ENCODE measurements at places on chromosomes 11 and 22.
A peak's percentile ranks its signal among the peaks of the same experiment; 100 is the strongest.

GRCh38 chr11:114125531-114125930 is 66.0 kb downstream of the ZBTB16 start:
- no peak for DNase-seq

DNA sequence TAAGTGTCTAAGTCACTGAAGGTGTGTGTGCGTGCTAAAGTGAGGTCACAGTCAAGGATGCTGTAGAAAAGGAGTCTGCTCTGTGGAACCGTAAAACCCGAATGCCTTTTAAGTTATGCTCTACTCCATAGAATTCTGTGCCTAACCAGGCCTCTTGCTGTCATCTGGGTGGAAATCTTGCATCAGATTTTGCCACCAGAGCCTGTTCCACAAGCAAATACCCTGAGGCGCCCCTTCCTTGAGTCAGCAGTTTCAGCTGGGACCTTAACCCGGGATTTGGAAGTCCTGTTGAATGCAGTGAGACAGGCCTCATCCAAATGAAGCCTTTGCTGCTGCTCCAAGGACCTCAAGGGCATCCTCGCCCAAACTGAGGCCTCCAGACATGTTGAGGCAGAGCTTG is 109.8 kb downstream of the WNT11 start:
- DNase-seq: no peak

- DNase-seq: no peak
These were observed 41.8 kb downstream of the BARX2 start for GRCh38 chr11:129417458-129417857.

DNA sequence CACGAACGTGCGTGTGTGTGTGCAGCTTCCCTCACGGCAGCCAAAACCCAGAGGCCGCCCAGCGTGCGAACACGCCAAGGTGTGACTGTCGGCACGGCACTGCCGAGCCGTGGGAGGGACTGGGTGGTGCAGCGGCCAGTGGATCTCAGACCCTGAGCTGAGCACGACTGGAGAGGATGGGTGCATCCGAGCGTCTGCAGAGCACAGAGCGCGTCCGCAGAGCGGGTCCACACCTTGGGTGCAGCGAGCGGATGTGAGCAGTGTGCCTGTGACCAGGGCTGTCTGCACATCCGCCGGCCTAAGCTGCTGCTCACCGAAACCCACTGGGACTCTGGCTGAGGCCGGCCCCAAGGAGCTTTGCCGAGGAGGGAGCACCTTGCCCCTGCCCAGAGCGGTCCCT is 22.7 kb downstream of the PTDSS2 start:
- DNase-seq: no peak

DNA sequence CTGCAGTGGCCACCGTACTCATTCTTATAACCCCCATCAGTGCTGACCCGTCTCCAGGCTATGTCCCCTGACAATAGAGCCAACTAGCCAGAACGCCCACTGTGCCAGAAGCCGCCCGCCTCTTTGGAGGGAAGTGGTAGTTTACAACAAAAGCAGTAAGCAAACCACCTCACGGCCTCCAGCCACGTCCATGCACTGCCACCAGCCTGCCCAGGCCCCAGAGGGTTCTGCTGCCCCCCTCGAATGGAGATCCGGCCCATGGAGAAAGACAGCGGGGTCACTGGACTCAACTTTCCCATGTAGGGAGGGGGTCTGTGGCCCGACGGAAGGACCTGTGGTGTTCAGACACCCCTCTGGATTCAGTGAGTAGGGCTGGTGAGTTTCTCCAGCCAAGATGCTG is 340.3 kb downstream of the CTTN start:
- DNase-seq: no peak

DNA sequence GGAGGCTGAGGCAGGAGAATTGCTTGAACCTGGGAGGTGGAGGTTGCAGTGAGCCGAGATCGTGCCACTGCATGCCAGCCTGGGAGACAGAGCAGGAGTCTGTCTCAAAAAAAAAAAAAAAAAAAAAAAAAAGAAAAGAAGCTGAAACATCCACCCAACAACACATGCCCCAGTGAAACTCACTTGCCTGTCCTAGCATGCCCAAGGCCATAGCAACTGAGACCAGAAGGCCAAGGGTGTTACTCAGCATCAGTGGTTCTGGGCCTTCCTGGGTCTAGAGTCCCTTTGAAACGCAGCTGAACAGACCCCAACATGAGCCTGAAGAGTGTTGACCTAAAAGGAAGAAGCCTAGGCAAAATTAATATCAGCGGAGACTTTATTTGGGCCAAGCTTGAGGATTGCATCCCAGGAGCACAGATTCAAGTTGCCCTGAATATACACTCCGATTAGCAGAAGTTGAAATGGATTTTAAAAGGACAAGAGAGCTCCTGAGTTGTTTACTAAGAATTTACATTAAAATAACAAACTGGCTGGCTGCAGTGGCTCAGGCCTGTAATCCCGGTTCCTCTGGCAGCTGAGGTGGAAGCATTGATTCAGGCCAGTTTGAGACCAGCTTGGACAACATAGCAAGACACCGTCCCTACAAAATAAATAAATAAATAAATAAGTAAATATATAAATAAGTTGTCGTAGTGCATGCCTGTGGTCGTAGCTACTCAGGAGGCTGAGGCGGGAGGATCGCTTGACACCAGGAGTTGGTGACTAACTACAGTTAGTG is 7.0 kb downstream of the PRDX5 start:
- no peak for DNase-seq

DNA sequence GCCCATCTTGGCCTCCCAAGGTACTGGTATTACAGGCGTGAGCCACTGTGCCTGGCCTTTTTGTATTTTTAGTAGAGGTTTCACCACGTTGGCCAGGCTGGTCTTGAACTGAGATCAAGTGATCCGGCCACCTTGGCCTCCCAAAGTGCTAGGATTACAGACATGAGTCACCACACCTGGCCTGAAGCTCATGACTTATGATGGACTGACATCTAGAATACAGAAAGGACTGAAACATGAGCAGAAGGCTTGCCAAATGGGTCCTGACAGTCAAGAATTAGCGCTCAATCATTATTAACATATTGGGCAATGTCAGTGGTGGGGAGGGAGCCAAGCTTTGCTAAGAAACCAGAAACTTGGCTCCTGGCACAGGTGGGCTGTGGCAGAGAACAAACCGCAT is 5.0 kb downstream of the FADS1 start:
- DNase-seq: no peak

- DNase-seq: no peak
These were observed 14.5 kb upstream of the BBOX1 start for GRCh38 chr11:27025957-27026733.

GRCh38 chr11:2096919-2097301 is 42.3 kb downstream of the IGF2 start:
- DNase-seq: no peak

DNA sequence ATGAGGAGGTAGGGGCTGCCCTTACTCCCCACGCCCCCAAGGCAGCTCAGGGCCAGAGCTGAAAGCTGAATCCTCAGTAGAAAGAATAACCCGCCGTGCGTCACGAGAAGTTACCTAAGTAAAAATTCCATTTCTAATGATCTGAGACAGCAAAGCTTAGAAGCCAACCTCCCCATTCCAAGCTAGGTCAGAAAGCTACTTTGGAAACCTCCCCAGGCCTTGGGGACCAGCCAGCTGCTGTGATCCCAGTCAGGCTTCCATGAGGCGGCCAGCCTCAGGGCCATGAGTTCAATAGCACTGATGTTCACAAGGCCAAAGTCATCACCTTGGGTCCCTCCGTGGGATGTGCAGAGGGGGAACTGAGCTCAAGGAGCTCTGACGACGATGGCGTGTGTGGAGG is 6.9 kb downstream of the SHISAL1 start:
- no peak for DNase-seq

GRCh38 chr22:31248138-31248745 is 36.1 kb downstream of the LIMK2 start:
- DNase-seq: peak; percentile 37

DNA sequence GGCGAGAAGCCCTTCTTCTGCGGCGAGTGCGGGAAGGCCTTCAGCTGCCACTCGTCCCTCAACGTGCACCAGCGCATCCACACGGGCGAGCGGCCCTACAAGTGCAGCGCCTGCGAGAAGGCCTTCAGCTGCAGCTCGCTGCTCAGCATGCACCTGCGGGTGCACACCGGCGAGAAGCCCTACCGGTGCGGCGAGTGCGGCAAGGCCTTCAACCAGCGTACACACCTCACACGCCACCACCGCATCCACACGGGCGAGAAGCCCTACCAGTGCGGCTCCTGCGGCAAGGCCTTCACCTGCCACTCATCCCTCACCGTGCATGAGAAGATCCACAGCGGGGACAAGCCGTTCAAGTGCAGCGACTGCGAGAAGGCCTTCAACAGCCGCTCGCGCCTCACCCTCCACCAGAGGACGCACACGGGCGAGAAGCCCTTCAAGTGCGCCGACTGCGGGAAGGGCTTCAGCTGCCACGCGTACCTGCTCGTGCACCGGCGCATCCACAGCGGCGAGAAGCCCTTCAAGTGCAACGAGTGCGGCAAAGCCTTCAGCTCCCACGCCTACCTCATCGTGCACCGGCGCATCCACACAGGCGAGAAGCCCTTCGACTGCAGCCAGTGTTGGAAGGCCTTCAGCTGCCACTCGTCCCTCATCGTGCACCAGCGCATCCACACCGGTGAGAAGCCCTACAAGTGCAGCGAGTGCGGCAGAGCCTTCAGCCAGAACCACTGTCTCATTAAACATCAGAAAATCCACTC is 12.2 kb downstream of the ZNF74 start:
- DNase-seq: no peak

DNA sequence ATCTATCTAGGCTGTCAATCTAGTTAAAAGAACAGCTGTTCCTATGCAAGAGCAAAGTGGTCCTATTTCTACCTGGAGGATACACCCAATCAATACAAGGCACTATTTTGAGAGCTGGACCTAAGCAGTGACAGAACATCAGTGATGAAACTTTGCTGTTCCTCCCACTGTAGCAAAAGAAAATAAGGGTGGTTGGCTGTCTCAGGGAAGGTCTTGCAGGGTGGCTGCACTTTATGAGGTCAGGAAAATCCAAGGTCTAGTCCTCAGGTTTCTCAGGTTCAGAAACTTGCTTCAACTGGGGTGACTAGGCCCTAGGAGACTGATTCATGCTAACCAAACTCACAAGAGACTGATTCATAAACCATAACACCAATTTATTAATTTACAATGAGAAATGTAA is 11.6 kb downstream of the CPSF7 start:
- no peak for DNase-seq

- DNase-seq: no peak
These were observed 19.6 kb downstream of the CHID1 start for GRCh38 chr11:890794-891540.

GRCh38 chr22:35641494-35642120 is 6.6 kb upstream of the APOL6 start:
- no peak for DNase-seq

GRCh38 chr11:35962369-35963138 is 18.7 kb downstream of the LDLRAD3 start:
- DNase-seq: no peak

DNA sequence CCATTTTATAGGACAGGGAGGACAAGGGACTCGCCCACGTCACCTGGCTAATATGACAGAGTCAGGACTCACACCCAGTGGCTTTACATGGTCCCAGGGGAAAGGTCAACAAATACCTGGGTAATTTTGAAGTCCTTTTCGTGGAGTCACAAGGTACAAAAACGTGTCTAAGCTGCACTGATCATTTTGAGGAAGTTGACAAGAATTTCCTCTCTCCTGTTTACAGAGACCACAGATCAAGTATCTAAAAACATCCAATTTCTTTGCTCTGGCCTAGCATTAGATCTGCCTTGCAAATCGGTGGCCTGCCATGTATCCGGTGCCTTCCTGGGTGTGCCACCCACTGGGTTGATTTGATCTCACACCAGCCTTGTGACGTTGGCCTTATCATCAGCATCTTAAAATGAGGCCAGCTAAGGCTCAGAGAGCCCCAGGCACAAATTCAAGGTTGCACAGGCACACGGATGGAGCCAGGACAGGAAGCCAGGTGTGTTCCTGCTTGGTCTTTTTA is 17.6 kb downstream of the GDPD5 start:
- DNase-seq: no peak

GRCh38 chr11:107252429-107253161 is 205.0 kb downstream of the CWF19L2 start:
- no peak for DNase-seq

DNA sequence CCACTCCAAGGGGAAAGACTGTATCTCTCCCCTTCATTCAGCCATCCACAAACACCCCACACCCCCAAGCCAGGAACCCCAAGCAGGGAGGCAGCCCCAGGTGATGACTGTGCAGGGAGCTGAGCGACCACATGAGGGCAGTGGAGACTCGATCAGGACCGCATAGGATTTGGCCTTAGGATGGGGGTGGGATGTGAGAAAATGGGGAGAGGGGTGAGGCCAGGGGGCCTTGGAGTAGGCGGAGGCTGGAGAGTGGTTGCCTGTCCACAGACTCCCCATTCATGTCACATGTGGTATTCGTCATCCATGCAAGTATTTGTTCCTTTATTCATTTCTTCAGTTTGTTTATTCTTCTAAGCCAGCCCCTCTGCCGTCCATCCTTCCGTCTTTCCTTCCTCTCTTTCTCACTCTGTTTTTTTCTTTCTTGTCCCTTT is 2.7 kb upstream of the RHOD start:
- peak; percentile 17 for DNase-seq

GRCh38 chr11:2860636-2861035 is 24.9 kb downstream of the CDKN1C start:
- no peak for DNase-seq

DNA sequence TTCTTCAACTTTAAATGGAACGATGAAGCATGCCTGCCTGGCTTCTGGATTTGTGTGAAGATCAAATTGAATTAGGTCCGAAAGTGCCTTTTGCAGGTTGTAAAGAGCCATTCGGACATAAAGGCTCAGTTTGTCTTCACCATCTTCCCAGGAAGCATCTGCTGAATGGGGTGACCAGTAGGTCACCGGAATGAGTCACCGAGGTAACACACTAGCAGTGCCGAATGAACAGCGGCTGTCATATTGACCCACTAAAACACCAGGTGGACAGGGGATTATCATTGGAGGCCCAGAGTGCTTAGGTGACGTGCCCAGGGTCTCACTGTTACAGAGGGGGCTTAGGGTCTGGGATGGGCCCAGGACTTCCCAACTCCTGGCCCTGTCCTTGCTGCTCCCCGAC is 43.1 kb upstream of the MYH9 start:
- DNase-seq: no peak

GRCh38 chr22:50621948-50622722 is 5.8 kb downstream of the ARSA start:
- DNase-seq: no peak
